ENCODE measurements at places on chromosomes 2 and 18.

DNA sequence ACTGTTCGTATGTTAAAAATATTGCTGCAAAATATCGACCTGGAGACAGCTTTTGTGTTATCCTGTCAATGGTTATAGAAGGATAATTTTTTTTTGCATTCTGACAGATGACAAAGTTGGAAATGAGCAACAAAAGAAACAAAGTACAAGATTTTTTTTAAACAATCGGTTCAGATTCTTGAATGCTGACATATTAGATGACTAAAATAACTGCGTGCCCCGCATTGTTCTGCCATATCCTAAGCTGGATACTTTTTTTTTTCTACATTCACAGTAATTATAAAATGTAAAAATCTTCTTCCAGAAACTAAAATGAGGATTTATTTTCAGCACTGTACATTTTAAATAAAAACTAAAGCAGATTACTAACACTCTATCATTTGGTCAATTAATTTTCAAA, 67.1 kb downstream of the ABCG8 start:
- no peak for DNase-seq

DNA sequence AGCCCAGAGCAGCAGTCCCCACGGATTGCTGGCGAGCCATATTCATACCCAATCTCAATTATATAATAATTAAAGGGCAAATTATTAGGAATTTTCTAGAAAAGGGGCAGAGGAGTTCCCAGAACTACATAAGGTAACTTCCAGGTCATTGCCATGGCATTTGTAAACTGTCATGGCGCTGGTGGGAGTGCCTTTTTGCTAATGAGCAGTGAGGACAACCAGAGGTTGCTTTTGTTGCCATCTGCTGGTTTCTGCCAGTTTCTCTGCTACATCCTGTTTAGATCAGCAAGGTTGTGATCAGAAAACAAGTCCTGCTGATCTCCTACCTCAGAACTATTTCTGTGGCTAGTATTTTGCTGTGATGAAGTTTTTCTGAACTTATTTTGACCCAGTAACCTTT, 159.8 kb upstream of the PIEZO2 start:
- DNase-seq = no peak

- no peak for DNase-seq
Observed at GRCh38 chr2:159218389-159218788, 68.1 kb downstream of the WDSUB1 start.

DNA sequence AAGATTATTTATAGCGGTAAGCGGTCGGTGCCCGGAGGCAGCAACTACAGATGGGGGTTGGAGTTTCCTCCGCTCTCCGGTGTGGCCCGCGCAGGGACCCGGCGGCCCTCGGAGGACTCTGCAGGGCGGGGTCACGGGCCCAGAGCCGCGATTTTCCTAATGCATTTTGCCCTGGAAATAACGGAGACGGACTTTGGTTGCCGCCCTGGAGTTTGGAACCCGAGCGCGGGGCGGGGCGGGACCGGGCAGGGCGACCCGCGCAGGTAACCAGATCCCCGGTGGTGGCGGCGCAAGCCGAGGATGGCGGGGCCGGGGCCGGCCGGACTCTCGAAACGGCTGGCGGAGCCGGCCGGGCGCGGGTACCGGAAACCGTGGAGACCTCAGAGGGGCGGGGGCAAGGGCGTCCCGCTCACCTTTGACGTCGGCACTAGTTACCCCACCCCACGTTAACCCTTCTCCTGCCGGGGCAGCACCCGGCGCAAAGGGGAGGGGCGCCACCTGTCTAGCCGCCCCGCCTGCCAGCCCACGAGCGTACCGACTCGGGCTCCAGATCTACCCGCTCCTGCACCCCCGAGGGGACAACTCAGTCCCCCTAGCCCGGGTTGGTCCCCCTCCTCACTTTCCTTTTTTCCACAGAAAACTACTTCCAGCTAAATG, 2.9 kb downstream of the CYP26B1 start:
- peak; percentile 11 for DNase-seq

- no peak for DNase-seq
Observed at GRCh38 chr2:105879803-105880300, 135.1 kb downstream of the NCK2 start.

GRCh38 chr2:11213090-11213638, 57.9 kb downstream of the SLC66A3 start:
- no peak for DNase-seq

DNA sequence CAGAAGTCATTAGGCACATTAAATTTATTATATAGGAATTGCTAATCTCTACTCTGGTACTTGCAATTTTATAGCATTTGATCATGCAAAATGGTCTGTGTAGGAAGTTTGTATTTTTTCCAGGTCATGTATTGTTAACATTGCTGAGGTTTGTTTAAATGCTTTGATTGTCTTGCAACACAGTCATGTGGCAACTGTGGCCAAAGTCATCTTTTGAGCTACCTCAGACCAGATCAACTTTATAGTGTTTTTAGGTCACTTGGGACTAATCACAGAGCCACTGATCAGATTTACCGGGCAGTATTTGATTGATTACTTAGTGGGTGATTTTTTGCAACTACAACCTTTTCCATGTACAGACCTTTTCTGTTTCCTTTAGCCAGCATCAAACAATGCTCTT, 3.7 kb downstream of the SERPINB5 start:
- no peak for DNase-seq

DNA sequence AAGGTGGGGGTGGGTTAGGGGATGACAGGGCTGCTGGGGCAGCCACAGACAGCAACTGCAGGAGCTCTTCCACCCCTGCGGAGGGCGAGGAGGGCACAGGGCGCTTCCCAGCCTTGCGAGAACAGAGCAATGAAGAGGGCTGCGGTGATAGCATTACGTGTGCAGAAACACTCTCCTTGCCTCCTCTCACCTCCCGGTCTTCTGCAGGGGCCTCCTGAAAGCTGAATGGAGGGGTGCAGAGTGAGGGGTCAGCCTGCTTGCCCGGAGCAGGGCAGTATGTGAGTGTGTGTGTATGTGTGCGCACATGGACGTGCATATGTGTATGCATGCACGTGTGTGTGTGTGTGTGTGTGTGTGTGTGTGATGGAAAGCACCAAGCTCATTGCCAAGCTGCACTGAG, 29.5 kb upstream of the IL1R2 start:
- no peak for DNase-seq

- DNase-seq = no peak
Observed at GRCh38 chr2:73494031-73494430, 108.4 kb downstream of the ALMS1 start.

DNA sequence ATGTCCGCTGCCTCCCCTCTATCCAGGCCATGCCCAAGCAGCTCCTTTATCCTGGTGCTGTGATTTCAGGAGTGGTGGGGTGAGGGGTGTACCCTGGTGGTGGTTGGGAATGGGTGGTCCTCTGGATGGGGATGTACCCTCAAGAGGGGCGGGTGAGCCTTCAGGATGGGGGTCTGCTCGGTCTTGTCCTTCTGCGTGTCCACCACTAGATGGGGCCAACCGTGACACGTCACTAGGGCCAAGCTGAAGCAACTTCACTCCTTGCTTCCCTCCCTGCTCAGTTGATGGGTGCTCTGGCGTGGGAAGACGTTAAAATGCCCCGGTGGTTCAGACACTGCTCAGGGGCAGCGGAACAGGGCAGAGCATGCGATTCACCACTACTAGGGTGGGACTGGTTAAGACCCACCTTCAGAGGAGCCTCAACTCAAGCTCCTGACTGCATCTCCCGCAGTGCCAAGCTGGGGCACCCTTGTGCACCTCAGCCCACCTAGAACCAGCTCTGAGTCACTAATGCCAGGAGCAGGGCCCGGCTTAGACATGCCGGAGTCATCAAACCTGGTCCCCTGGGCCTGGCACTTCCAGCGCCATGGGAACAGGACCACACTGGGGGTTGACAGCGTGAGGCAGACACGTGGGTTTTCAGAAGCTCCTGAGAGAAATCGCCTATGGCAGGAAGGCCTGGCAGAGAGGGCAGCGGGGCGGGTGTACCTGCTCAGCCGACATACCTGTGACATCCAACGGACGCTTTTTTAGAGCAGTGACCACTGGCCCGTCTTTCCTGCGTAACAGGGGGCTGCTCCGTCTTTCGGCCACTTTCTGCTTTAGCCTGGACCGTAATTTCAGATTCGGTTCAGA, 256.7 kb downstream of the HDAC4 start:
- DNase-seq = peak; percentile 37

GRCh38 chr2:74406035-74406434, 15.4 kb downstream of the C2orf81 start:
- DNase-seq = no peak

- no peak for DNase-seq
Observed at GRCh38 chr18:50696436-50696835, 123.4 kb downstream of the MRO start.

GRCh38 chr2:233404222-233404621, 49.9 kb downstream of the DGKD start:
- DNase-seq = peak; percentile 79

DNA sequence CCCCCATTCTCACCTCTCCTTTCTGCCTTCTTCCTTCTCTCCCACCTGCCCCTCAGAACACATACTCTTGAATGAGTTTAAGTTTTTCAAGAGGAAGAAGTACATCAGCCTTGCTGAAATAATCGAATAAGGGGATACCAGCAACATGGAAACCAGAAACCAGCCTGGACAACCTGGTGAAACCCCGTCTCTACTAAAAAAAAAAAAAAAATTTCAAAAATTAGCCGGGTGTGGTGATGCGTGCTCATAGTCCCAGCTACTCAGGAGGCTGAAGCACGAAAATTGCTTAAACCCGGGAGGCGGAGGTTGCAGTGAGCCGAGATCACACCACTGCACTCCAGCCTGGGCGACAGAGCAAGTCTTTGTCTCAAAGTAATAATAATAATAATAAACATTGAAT, 75.0 kb upstream of the SLC1A4 start:
- DNase-seq = no peak

DNA sequence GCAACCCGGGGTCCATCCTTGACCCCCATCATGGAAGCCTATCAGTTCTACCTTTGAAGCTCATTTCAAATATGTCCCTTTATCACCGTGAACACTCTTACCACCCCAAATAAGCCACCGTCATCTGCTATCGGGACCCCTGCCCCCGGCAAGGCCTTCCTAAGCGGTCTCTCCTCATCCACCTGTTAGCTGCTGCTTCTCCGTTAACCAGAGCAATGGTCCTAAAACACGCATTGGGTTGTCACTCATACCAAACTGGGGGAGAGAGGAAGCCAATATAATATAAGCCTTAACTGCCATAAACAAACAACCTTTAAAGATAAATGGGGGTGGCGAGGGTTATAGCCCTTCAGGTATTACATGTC, 680 bp downstream of the ASNSD1 start:
- DNase-seq = no peak

DNA sequence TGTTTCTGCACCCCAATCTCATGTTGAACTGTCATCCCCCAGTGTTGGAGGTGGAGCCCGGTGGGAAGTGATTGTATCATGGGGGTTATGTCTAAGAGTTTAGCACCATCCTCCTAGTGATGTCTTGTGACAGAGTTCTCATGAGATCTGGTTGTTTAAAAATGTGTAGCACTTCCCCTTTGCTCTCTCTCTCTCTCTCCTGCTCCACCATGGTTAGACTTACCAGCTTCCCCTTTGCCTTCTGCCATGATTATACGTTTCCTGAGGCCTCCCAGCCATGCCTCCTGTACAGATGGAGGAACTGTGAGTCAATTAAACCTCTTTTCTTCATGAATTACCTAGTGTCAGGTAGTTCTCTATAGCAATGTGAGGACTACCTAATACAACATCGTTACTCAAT, 396.9 kb upstream of the LRATD1 start:
- DNase-seq = no peak

- no peak for DNase-seq
Observed at GRCh38 chr2:156986339-156986988, 271.0 kb upstream of the GALNT5 start.

DNA sequence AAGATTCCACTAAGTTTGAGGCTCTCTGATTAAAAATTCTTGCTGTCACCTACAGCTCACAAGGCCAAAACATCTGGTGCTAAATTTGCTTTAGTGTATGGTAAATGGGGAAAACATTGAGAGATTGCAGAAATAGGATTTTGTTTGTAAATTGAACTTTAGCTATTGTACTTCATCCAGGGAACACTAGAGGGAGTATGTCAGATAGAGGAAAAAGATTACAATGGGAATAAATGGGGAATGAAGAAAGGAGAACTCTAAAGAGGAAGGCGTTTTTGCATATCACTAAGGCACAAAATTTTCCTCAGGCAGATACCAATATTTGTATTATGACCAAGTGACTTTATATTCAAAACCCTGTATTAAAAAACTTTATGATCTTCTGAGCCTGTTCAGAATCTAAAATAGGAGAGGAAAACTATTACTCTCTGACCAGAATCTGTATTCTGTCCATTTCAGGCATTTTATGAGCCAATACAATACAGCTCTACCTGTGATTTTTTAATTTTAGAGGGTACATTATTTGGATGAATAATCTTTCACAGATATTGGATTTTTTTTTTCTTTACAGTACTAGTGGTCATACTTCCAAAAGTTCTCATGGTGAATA, 52.3 kb upstream of the ITGB6 start:
- DNase-seq = no peak

DNA sequence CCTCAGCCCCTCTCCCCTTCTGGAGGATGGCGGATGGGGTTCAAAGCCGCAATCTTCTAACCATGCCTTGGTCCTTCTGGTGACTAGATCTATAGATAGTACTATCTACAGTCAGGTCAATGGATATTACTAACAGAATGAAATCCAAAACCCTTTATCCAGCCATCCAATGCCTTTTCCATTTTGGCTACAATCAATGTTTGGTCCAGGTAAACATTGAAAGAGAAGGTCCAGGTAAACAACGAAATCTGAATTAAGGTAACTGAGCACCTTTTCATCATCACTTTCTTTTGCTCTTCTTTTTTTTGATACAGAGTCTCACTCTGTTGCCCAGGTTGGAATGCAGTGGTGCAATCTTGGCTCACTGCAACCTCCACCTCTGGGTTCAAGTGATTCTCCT, 9.7 kb downstream of the PPP4R3B start:
- no peak for DNase-seq

DNA sequence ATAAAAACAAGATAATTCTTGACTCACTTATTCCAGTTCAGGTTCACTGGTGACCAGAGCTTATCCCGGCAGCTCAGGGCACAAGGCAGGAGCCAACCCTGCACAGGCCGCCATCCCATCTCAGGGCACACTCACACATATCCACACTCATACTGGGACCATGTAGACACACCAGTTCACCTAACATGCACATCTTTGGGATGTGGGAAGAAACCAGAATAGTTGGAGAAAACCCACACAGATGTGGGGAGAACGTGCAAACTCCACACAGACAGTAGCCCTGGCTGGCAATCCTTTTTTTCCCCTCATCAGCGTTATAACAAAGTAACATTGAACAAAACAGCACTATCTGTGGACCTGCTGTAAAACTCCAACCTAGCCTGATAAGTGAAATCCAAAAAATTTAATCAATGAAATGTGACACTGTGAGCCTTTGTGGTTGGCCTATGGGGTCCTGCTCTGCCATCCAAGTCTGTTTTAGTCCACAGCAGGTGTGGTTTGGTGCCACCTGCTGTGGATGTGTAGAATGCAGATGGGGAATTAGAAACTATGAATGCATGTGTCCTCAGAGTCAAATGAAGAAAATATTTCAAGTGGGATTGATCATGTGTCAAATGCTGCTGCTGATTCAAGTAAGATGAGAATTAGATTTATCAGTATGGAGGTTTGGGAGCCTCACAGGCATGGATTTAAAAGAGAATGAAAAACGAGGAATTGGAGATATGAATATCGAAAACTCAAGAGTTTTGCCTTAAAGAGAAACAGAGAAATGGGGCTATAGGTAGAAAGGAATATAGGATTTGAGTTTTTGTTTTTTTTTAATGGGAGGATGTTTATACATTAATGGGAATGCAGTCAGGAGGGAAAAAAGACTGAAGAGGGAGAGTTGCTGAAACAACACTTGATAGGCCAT, 47.0 kb downstream of the UGP2 start:
- DNase-seq = peak; percentile 63
